Pancreas (tissue), 10 donors: ENCODE measurements at places on chromosomes 5 and 9. TPM values are rescaled to one million over a fixed set of nuclear protein-coding genes. Genes with fewer than 3 reads are reported as not detected.
A peak's percentile ranks its signal among the peaks of the same experiment; 100 is the strongest.

Gene MYMK
- polyA plus RNA-seq = not detected

Gene OR13C4
- polyA plus RNA-seq = not detected

Gene LEAP2
- polyA plus RNA-seq = 3.9 TPM

Gene TAF1L
- not detected for polyA plus RNA-seq

Gene UGT3A1
- polyA plus RNA-seq = not detected

DNA sequence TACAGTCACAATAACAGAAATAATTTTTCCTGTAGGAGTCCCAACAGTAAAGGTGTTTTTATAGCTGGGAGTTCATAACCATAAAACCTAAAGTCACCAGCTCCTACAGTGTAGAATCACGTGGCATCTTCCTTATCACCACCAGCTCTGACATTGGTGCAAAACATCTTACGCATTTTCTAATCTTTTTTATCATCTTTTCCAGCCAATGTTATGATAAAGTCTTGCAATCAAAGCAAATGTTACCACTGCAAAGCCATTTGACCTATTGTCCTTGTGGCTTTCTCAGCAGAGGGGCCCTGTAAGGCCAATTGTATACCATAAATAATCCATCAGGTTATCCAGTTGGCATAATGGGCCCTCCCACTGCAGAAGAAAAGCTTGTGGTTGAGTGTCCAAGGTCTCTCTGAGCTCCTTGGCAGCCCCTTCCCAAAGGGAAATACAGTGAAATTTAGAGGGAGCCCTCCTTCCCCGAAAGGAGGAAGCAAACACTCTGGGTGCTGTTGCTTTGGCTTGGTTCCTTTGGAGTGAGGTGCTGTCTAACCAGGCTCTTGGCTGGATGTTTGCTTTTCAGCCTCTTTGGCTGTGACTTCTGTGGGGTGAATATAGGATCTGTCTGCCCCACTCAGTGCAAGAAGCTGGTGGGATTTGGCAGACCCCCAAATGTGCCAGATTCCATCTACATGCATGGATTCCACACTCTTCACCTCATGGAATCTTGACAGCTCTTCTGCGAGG is 29.3 kb upstream of the CPEB4 start:
- H3K27ac ChIP-seq = no peak overlapping the region
- H3K4me3 ChIP-seq = no peak overlapping the region
- DNase-seq = no peak
- H3K4me1 ChIP-seq = peaks cover 36% of the 10 kb centered on the region
- no peaks in the 10 kb centered on the region for H3K36me3 ChIP-seq
- no peaks in the 10 kb centered on the region for H3K27me3 ChIP-seq

- no peaks in the 10 kb centered on the region for H3K4me1 ChIP-seq
- no peak overlapping the region for H3K27ac ChIP-seq
- no peak for DNase-seq
- no peaks in the 10 kb centered on the region for H3K36me3 ChIP-seq
Measured at GRCh38 chr9:33379666-33380389, 22.5 kb downstream of the AQP7 start.

- H3K27ac ChIP-seq = no peak overlapping the region
- H3K27me3 ChIP-seq = no peaks in the 10 kb centered on the region
- H3K36me3 ChIP-seq = no peaks in the 10 kb centered on the region
- H3K4me1 ChIP-seq = no peaks in the 10 kb centered on the region
- DNase-seq = no peak
Measured at GRCh38 chr5:103445426-103446035, 117.1 kb downstream of the NUDT12 start.

- peaks cover 4% of the 10 kb centered on the region for H3K36me3 ChIP-seq
- H3K4me3 ChIP-seq = no peak overlapping the region
- no peaks in the 10 kb centered on the region for H3K27me3 ChIP-seq
- no peak overlapping the region for H3K27ac ChIP-seq
- H3K4me1 ChIP-seq = peaks cover 46% of the 10 kb centered on the region
- no peak for DNase-seq
Measured at GRCh38 chr5:148398698-148399121, 15.0 kb downstream of the FBXO38 start.

GRCh38 chr5:179342577-179342976 is 2.7 kb downstream of the ADAMTS2 start:
- H3K27me3 ChIP-seq = peaks cover 24% of the 10 kb centered on the region
- H3K36me3 ChIP-seq = no peaks in the 10 kb centered on the region
- peaks cover 5% of the 10 kb centered on the region for H3K4me1 ChIP-seq
- H3K27ac ChIP-seq = no peak overlapping the region
- H3K4me3 ChIP-seq = no peak overlapping the region

DNA sequence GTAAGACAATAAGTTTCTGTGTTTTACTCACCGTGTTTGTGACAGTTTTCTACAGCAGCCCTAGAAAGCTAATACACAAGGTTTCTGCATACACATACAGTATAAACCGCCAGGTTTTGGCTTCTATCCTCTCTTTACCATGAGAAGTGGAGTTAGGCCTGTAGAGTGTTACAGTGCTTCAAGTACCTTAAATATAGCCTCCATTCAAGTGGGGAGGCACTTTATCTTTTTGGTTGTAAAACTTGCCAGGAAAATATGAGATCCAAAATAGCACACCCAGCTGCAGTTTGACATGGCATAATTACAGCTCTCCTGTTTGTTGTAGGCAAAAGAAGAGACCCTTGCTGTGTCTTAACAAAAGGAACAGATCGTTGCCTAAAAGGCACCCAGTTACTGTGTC is 90.3 kb upstream of the PTPN3 start:
- no peaks in the 10 kb centered on the region for H3K4me1 ChIP-seq
- no peak overlapping the region for H3K27ac ChIP-seq
- no peaks in the 10 kb centered on the region for H3K36me3 ChIP-seq
- no peak for DNase-seq
- no peak overlapping the region for H3K4me3 ChIP-seq

GRCh38 chr5:77394064-77394715 is 97.9 kb downstream of the WDR41 start:
- no peaks in the 10 kb centered on the region for H3K27me3 ChIP-seq
- H3K4me3 ChIP-seq = no peak overlapping the region
- DNase-seq = no peak
- no peaks in the 10 kb centered on the region for H3K36me3 ChIP-seq
- H3K4me1 ChIP-seq = no peaks in the 10 kb centered on the region
- no peak overlapping the region for H3K27ac ChIP-seq

- H3K4me3 ChIP-seq = no peak overlapping the region
- H3K4me1 ChIP-seq = no peaks in the 10 kb centered on the region
- H3K27ac ChIP-seq = no peak overlapping the region
- no peaks in the 10 kb centered on the region for H3K27me3 ChIP-seq
Measured at GRCh38 chr5:18736051-18736398, 1101.8 kb downstream of the TAF11L14 start.

DNA sequence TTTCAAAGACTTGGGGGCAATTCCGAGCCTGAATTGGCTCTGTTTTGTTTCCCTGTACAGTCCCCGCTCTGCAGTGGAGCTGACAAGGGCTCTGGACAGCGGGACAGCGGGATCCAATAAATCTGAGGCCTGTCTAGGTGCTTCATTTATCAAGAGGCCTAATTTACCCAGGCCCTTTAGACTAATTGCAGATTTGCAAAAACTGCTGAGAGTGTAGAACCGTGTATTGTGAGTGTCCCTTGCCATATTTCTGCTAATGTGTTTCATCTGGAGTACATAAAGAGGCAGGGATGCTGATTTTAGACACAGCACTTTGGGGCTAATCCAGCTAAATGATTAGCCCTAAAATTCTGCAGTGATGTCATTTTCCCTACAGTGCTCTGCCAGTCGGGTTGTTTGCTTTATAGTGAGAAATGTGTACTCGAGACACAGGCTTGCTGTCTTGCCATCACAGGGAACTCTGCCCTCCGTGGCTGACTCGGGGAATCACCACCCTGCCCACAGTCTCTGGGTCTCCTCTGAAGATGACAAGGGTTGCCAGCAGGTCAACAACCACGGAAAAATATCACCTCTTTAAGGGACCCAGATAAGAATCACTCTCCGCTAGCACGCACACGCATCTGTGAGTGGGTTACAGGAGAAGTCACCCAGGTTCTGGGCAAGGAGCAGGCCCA is 592.0 kb downstream of the BNC2 start:
- no peaks in the 10 kb centered on the region for H3K27me3 ChIP-seq
- no peak overlapping the region for H3K4me3 ChIP-seq
- H3K27ac ChIP-seq = no peak overlapping the region
- H3K36me3 ChIP-seq = no peaks in the 10 kb centered on the region

GRCh38 chr9:81687521-81688261 is 1.7 kb downstream of the TLE1 start:
- peak; percentile 71 for DNase-seq
- peak overlapping the region; percentile 81 for H3K27ac ChIP-seq
- H3K27me3 ChIP-seq = no peaks in the 10 kb centered on the region
- H3K36me3 ChIP-seq = peaks cover 6% of the 10 kb centered on the region

DNA sequence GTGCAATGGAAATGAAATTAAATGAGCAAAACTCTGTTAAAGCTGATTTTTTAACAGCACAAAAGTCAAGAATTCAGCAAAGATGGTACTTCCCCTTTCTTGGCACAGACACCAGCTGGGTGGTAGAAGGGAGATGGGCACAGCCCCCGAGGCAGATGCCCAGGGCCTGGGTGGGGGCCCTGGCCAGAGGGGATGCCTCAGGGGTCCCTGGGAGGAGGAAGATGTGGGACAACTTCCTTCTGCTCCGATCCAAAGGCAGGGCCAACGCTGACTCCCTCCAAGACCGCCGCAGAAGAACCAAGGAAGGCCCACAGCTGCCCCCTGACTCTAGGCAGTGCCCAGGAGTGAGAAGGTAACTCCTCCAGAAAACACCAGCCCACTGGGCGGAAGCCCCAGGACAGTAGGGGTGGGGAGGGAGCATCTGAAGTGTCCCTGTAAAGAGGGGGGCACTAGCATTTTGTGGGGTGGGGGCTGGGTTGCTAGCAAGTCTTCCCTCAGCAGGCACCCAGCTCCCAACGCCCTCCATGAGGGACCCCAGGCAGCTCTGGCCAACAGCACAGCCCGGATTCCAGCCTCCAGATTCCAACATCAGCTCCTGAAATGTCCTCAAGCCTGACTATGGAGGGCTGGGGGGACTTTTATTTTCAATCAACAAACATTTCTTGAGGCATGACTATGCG is 4.9 kb downstream of the NACC2 start:
- no peak for DNase-seq
- H3K27me3 ChIP-seq = no peaks in the 10 kb centered on the region
- no peaks in the 10 kb centered on the region for H3K36me3 ChIP-seq
- no peak overlapping the region for H3K4me3 ChIP-seq

- no peaks in the 10 kb centered on the region for H3K4me1 ChIP-seq
- no peak within 1 kb of the TSS for H3K27ac ChIP-seq
- no peaks in the 10 kb centered on the region for H3K27me3 ChIP-seq
- peak within 1 kb of the TSS; percentile 11 for H3K4me3 ChIP-seq
- DNase-seq = no peak
- no peaks in the 10 kb centered on the region for H3K36me3 ChIP-seq
Measured at GRCh38 chr5:141354900-141355469, at the start of gene PCDHGA4. PCDHGA4 (plus strand) TSS chr5:141355021; CDS start chr5:141355108, 87 bp downstream.

GRCh38 chr9:91770229-91770628 is 179.8 kb downstream of the ROR2 start:
- H3K36me3 ChIP-seq = no peaks in the 10 kb centered on the region
- no peaks in the 10 kb centered on the region for H3K27me3 ChIP-seq
- no peaks in the 10 kb centered on the region for H3K4me1 ChIP-seq
- no peak overlapping the region for H3K4me3 ChIP-seq
- H3K27ac ChIP-seq = no peak overlapping the region

DNA sequence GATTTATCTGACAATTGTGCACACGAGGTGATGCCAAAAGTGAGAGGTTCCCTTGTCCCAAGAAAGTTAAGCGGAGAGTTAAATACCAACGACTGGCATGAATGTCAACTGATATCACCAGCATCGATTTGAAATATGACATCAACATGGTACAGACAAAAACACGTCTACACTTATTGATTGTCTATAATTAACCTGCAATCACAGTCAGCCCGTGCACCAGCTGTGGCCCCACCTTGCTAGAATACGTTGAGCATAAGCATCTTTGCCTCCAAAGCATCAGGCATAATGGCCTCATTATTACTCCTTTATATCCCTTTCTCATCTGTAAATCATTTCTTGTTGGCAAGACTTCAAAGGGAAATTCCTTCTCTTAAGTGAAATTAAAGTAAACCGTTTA is 625.4 kb downstream of the IRX1 start:
- no peak for DNase-seq
- H3K27ac ChIP-seq = no peak overlapping the region
- no peak overlapping the region for H3K4me3 ChIP-seq

- H3K27me3 ChIP-seq = no peaks in the 10 kb centered on the region
- no peak for DNase-seq
- H3K36me3 ChIP-seq = no peaks in the 10 kb centered on the region
Measured at GRCh38 chr9:89468281-89468960, 29.5 kb downstream of the SEMA4D start.

DNA sequence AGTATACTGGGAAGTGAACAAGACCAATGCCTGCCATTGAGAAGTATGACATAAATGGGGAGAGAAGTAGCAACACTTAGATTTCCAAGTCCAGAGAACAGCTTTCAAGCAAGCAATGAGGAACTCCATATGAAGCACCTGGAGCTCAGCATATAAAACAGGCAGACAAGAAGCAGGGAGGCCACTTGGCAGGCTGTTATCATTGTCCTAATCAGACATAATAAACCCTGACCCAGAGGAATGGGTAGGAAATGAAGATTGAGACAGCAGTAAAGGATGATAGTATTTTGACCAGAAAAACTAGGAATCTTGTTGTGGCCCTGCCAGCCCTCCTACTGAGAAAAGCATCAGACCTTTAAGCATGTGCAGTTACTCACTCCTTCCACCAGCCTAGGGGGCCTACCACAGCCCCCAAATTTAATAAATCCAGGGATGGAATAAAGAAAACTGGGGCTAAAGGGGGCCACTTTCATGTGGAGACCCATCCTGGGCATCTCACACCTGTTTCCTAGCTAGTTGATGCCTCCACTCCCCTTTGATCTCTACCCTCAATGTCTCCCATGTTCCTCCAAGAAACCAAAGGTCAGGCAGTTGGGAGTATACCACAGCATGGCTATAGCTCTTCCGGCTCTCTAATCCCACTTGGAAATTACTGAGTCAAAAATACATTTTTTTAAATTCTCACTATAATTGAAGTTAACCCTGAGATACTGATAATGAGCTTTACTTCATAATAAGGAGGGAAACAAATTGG is 135.1 kb downstream of the SIL1 start:
- no peak overlapping the region for H3K4me3 ChIP-seq
- DNase-seq = no peak
- no peaks in the 10 kb centered on the region for H3K27me3 ChIP-seq
- H3K4me1 ChIP-seq = peaks cover 4% of the 10 kb centered on the region
- no peaks in the 10 kb centered on the region for H3K36me3 ChIP-seq

DNA sequence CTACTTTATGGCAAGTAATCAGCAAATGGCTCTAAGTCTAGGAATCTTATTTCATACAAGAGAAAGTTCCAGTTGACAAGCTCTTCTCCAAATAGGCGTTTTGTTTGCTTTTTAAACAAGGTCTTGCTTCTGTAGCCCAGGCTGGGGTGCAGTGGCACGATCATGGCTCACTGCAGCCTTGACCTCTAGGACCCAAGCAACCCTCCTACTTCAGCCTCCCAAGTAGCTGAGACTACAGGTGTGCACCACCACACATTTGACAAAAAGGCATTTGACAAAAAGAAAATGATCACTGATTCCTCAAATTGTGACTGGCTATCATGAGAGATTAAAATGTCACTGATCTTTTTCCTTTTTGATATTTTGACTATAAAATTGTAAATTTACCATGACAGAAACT is 31.8 kb downstream of the NR6A1 start:
- DNase-seq = no peak
- H3K4me3 ChIP-seq = no peak overlapping the region
- no peaks in the 10 kb centered on the region for H3K36me3 ChIP-seq
- no peaks in the 10 kb centered on the region for H3K27me3 ChIP-seq
- H3K4me1 ChIP-seq = no peaks in the 10 kb centered on the region
- no peak overlapping the region for H3K27ac ChIP-seq
